ENCODE measurements at places on chromosomes 12 and 14. TPM values are rescaled to one million over a fixed set of nuclear protein-coding genes. Genes with fewer than 3 reads are reported as not detected.

CCDC184 gene
- total RNA-seq, result 1.5 TPM

UNC79 gene
- not detected for total RNA-seq

ALDH6A1 gene
- total RNA-seq, result 14.2 TPM

ARHGAP9 gene
- 243 TPM for total RNA-seq
